ENCODE measurements at places on chromosomes 1 and 21. TPM values are rescaled to one million over a fixed set of nuclear protein-coding genes. Genes with fewer than 3 reads are reported as not detected.
A peak's percentile ranks its signal among the peaks of the same experiment; 100 is the strongest.

Gene HFM1
- not detected for total RNA-seq

Gene ATP1A2
- 0.07 TPM for total RNA-seq

Gene CD1C
- not detected for total RNA-seq

Gene SOAT1
- total RNA-seq: 28.4 TPM

- H3K36me3 ChIP-seq: no peaks in the 10 kb centered on the region
- H3K4me3 ChIP-seq: no peak overlapping the region
- no peaks in the 10 kb centered on the region for H3K4me1 ChIP-seq
- H3K27me3 ChIP-seq: peaks cover 17% of the 10 kb centered on the region
These were observed 563.8 kb downstream of the PTPRU start for GRCh38 chr1:29800120-29800519.

DNA sequence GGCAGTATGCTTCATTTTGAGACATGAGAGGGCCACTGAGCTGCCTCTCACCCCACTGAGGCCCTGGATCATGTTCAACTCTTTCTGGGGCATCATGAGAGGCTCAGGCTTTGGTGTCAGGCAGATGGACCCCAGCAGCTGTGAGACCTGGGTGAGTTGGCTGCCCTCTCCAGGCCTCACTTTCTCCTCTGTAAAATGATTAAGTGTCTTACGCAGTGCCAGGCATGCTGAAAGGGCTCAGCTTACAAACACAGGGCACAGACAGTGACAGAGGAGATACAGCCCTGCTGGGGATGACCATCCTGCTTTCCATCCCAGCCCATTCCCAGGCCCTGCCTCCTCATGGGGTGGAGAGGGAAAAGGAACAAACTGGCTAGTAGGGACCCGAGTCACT, 387.4 kb downstream of the MATN1 start:
- H3K27ac ChIP-seq: no peak overlapping the region
- H3K27me3 ChIP-seq: no peaks in the 10 kb centered on the region
- H3K36me3 ChIP-seq: no peaks in the 10 kb centered on the region
- H3K4me1 ChIP-seq: no peaks in the 10 kb centered on the region

GRCh38 chr1:108669679-108670078, 8.8 kb upstream of the HENMT1 start:
- peaks cover 18% of the 10 kb centered on the region for H3K27me3 ChIP-seq
- no peaks in the 10 kb centered on the region for H3K4me1 ChIP-seq
- no peaks in the 10 kb centered on the region for H3K36me3 ChIP-seq
- DNase-seq: no peak
- H3K27ac ChIP-seq: no peak overlapping the region

- DNase-seq: no peak
- H3K27me3 ChIP-seq: no peaks in the 10 kb centered on the region
- H3K27ac ChIP-seq: no peak overlapping the region
- peaks cover 98% of the 10 kb centered on the region for H3K36me3 ChIP-seq
These were observed 45.6 kb downstream of the MIA3 start for GRCh38 chr1:222663431-222663934.

GRCh38 chr1:119593805-119594204, 54.3 kb downstream of the ZNF697 start:
- H3K27ac ChIP-seq: no peak overlapping the region
- DNase-seq: no peak
- no peaks in the 10 kb centered on the region for H3K36me3 ChIP-seq
- H3K4me3 ChIP-seq: no peak overlapping the region
- no peaks in the 10 kb centered on the region for H3K27me3 ChIP-seq

GRCh38 chr1:95034506-95034905, 38.2 kb downstream of the ALG14 start:
- no peak overlapping the region for H3K27ac ChIP-seq
- no peak for DNase-seq
- H3K4me3 ChIP-seq: no peak overlapping the region
- peaks cover 7% of the 10 kb centered on the region for H3K4me1 ChIP-seq
- no peaks in the 10 kb centered on the region for H3K36me3 ChIP-seq

DNA sequence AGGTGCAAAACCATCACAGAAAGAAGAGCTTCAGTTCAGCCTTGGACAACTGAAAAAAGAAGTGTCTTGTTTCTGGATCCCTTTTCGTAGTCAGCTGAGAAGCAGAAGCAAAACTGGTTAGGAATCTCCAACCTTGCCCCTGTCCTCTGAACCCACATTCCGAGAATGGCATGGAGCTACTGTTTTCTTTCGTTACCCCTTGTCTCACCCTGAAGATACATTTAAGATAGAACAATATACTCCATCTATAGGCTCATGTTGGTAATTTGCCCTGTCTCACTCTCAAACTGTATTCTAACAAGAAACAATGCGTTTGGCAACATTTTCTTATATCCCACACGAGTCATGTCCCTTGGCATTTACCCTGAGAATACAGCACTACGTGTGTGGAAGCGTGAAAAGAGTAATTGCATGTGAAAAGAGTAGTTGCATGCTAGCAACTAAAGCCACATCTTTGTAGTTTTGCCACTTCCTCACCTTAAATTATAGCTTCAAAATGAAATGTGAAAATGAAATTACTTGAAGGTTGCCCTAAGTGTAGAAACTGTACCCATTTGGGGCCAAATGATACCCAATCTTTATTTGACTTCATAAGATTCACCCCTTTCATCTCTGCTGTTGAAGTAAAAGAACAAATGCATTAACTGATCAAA, 5.3 kb downstream of the SLAMF7 start:
- peaks cover 14% of the 10 kb centered on the region for H3K4me1 ChIP-seq
- no peak overlapping the region for H3K27ac ChIP-seq
- H3K36me3 ChIP-seq: peaks cover 11% of the 10 kb centered on the region
- H3K27me3 ChIP-seq: no peaks in the 10 kb centered on the region
- no peak for DNase-seq

GRCh38 chr1:230867903-230868735, at the start of gene C1orf198:
Gene C1orf198, minus strand, starts transcription at chr1:230868521. Its CDS starts 9 bp downstream, at chr1:230868512.
- H3K4me3 ChIP-seq: peak within 1 kb of the TSS; percentile 79
- peaks cover 22% of the 10 kb centered on the region for H3K4me1 ChIP-seq
- no peaks in the 10 kb centered on the region for H3K36me3 ChIP-seq
- DNase-seq: peak; percentile 65

DNA sequence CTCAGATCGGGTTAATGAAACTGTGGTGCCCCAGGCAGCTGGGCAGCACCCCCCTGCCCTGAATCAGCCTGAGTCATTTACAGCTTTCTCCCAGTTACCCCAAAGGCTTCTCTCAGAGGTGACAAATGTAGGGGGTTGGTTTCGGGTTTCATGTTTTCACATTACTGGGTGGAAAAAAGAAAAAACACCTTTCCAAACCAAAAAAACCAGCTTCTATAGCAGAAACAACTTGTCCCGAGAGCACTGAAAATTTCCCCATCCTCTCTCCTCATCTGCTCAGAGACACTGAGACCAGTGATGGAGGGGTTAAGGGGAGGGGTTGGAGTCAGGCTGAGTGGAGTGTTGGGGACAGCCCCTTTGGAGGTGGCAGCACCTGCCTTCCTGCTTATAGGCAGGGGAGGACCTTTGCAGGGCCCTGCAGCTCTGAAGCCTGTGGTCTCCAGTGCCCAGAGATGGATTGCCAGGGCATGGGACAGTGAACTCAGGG, 15.6 kb downstream of the UTP11 start:
- no peak overlapping the region for H3K4me3 ChIP-seq
- peaks cover 37% of the 10 kb centered on the region for H3K36me3 ChIP-seq
- peaks cover 41% of the 10 kb centered on the region for H3K4me1 ChIP-seq
- peak; percentile 66 for DNase-seq
- peak overlapping the region; percentile 85 for H3K27ac ChIP-seq
- no peaks in the 10 kb centered on the region for H3K27me3 ChIP-seq

- peak overlapping the region; percentile 37 for H3K27ac ChIP-seq
- peaks cover 29% of the 10 kb centered on the region for H3K36me3 ChIP-seq
- no peaks in the 10 kb centered on the region for H3K27me3 ChIP-seq
- no peak for DNase-seq
- peaks cover 17% of the 10 kb centered on the region for H3K4me1 ChIP-seq
- H3K4me3 ChIP-seq: no peak overlapping the region
These were observed 24.9 kb downstream of the DIP2A start for GRCh38 chr21:46483300-46484295.

- no peak overlapping the region for H3K4me3 ChIP-seq
- no peaks in the 10 kb centered on the region for H3K27me3 ChIP-seq
- DNase-seq: no peak
- H3K4me1 ChIP-seq: no peaks in the 10 kb centered on the region
These were observed 13.4 kb downstream of the OR2T1 start for GRCh38 chr1:248416226-248416625.

DNA sequence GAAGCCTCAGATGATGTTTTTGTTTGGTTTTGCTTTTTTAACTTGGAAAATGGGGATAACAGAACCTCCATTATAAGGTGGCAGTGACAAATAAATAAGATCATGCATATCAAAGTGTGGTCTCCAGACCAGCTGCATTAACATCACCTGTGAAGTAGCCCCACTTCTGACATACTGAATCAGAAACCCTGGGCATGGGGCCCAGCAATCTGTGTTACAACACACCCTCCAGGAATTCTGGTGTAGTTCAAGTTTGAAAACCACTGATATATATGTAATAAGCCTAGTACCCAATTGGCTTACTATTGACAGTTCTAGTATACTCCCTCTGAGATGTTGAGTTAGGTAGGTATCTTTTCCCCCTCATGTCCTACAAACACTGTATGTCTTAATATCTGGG, 24.1 kb upstream of the RNF19B start:
- peaks cover 35% of the 10 kb centered on the region for H3K4me1 ChIP-seq
- H3K36me3 ChIP-seq: peaks cover 7% of the 10 kb centered on the region
- peak overlapping the region; percentile 46 for H3K4me3 ChIP-seq
- DNase-seq: peak; percentile 91
- H3K27me3 ChIP-seq: no peaks in the 10 kb centered on the region

- no peaks in the 10 kb centered on the region for H3K27me3 ChIP-seq
- peaks cover 11% of the 10 kb centered on the region for H3K36me3 ChIP-seq
- DNase-seq: no peak
- peak overlapping the region; percentile 85 for H3K4me3 ChIP-seq
- H3K4me1 ChIP-seq: peaks cover 8% of the 10 kb centered on the region
- no peak overlapping the region for H3K27ac ChIP-seq
These were observed 2.4 kb downstream of the SH2D5 start for GRCh38 chr1:20729990-20730689.

- H3K27me3 ChIP-seq: peaks cover 64% of the 10 kb centered on the region
- no peaks in the 10 kb centered on the region for H3K36me3 ChIP-seq
- DNase-seq: no peak
- no peak overlapping the region for H3K27ac ChIP-seq
These were observed 177.1 kb upstream of the KIAA0040 start for GRCh38 chr1:175369696-175370095.

DNA sequence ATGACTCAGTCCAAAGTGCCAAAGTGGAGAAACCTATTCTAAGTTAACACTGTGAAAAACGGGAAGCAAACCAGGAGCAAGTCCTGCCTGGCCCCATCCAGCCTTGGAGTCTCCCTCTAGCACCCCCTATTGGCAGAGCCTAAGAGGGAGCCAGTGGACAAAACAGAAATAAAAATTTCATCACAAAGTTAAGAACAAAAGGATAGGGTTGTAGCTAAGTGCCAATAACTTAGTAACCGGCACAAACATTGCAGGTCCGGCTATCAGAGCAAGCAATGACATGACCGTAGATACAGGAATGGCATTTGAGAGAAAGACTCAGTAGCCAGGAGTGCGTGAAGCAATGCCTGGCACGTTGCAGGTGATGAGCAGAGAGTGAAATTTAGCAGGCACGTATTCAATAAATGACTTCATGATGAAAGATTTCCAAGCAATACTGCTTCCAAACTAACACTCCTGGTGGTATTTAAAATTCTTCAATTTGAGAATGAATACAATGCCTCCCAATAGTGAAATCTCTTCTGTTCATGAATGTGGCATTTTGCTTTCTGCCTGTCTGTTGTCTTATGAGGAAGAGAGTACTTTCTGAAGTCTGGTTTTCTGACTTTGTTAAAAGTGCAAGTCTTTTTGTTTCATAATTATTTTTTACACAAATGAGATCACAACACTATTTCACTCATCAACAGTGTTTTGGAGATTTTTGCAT, 391.0 kb downstream of the OMA1 start:
- H3K4me3 ChIP-seq: no peak overlapping the region
- no peaks in the 10 kb centered on the region for H3K36me3 ChIP-seq
- no peaks in the 10 kb centered on the region for H3K4me1 ChIP-seq
- no peak overlapping the region for H3K27ac ChIP-seq
- H3K27me3 ChIP-seq: peaks cover 17% of the 10 kb centered on the region

DNA sequence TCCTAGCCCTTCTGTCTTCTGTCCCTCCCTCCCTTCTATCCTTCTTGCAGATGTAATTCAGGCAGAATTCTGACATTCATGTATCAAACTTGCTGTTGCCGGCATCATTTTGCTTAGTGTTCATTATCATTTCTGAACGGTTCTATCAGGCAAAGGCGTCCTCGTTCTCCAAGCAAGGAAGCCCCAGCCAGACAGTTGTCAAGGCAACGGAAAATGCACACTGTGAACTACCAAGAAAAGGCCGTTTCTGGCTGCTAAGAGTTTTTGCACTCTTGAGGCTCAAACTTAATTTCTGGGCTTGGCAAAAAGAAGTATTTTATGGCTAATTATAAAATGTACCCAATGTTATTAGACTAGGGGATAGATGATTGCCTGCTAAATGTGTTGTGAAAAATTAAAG, 164.7 kb upstream of the KCNJ15 start:
- no peaks in the 10 kb centered on the region for H3K36me3 ChIP-seq
- no peak overlapping the region for H3K4me3 ChIP-seq
- no peaks in the 10 kb centered on the region for H3K4me1 ChIP-seq
- H3K27me3 ChIP-seq: peaks cover 35% of the 10 kb centered on the region
- H3K27ac ChIP-seq: no peak overlapping the region

DNA sequence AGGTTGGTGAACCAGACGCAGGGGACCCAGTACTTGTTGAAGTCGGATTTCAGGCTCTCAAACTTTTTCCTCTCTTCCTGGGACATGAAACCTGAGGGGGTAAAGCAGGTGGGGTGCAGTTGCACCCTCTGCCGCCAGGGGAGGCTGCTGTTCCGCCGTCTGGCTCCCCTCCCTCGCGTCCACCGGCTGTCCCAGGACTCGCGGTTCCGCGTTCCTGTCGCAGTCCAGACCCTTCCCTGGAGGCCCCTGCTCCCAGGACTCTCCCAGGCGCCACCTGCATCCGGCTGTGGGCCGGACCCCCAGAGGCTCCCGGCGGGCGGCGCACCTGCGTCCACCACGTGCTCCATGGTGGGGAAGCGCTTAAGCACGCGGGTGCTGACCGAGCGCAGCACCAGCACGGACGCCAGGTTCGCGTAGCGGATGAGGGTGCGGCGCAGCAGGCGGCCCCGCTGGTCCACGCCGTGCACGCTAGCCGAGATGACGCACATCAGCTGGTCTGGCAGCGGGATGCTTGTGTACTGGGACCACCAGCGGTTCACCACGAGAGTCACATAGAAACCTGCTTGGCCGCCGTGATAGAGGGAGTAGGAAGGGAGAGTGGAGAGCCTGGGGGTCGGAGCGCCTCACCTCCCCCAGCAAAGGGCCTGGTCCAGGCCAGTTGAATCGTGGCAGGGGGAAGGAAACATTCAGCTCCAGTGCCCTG, 1.7 kb downstream of the BEST4 start:
- peaks cover 7% of the 10 kb centered on the region for H3K4me1 ChIP-seq
- peak overlapping the region; percentile 58 for H3K4me3 ChIP-seq
- peak overlapping the region; percentile 46 for H3K27ac ChIP-seq
- peaks cover 17% of the 10 kb centered on the region for H3K36me3 ChIP-seq
- peak; percentile 68 for DNase-seq

- H3K4me1 ChIP-seq: peaks cover 5% of the 10 kb centered on the region
- H3K36me3 ChIP-seq: no peaks in the 10 kb centered on the region
- DNase-seq: no peak
- H3K27me3 ChIP-seq: no peaks in the 10 kb centered on the region
- no peak overlapping the region for H3K27ac ChIP-seq
- peak overlapping the region; percentile 55 for H3K4me3 ChIP-seq
These were observed 412.3 kb upstream of the ESRRG start for GRCh38 chr1:217135569-217135915.

GRCh38 chr1:11650331-11650991, 3.8 kb downstream of the FBXO2 start:
- no peaks in the 10 kb centered on the region for H3K27me3 ChIP-seq
- H3K36me3 ChIP-seq: no peaks in the 10 kb centered on the region
- no peak overlapping the region for H3K27ac ChIP-seq

- peaks cover 12% of the 10 kb centered on the region for H3K27me3 ChIP-seq
- H3K27ac ChIP-seq: no peak overlapping the region
- H3K36me3 ChIP-seq: no peaks in the 10 kb centered on the region
- H3K4me1 ChIP-seq: no peaks in the 10 kb centered on the region
- no peak overlapping the region for H3K4me3 ChIP-seq
These were observed 95.3 kb downstream of the HIVEP3 start for GRCh38 chr1:41823471-41823870.
